Activated CD8-positive, alpha-beta memory T cell treated with anti-CD3 and anti-CD28 coated beads for 1 hour (primary cell): ENCODE measurements at places on chromosomes 3 and 15.

DNA sequence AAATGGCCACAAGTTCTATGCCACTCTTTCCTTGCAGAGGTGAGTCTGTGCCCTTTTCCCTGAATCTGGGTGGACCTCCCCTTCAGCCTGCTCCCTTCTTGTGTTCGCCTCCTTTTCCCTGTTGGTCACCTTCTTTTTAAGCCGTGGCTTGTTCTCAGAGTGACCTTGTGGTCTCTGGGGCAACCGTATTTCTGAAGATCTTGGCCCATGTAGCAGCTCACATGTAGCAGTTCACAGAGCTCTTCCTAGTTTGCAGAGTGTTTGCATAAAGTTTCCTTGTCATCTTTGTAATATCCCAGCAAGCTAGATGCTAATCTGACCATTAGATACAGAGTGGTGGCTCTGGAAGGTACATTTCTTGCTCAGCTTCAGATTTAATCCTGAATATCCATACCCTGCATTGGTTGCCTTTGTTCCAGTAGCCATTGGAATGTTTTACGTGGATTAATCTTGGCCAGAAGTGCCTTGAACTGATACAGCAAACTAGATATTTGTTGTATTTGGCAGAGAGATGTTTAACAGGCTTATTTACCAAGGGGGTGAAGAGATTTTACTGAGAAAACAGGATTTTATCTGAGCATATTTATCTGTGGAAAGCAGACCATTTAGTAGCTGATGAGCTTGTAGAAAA, 40.7 kb upstream of the BSN start:
- no peak for DNase-seq

DNA sequence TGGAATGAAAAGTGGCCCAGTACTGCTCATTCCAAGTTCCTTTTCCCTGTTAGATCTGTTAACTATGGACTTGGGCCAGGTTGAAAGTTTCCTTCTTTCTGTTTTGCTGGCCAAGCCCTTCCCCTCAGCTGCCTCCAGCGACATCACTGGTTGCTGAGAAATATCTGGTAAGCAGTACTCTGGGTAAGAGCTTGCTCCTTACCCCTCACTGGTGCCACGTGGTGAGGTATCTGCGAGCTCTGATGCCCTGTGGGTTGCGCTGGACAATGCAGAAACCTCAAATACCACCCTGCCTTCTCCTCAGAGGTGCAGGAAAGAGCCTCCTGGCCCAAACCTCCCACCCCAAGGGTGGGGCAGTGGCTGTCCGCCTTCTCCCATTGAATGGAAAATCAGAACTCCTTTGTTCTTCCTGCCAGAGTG, 42.9 kb upstream of the APH1B start:
- no peak for DNase-seq

- no peak for DNase-seq
Observed at GRCh38 chr3:127321371-127321770, 33.5 kb upstream of the PRR20G start.

GRCh38 chr15:83545804-83546511, 98.8 kb downstream of the SH3GL3 start:
- no peak for DNase-seq

- DNase-seq: no peak
Observed at GRCh38 chr3:55069950-55070349, 142.1 kb upstream of the LRTM1 start.

DNA sequence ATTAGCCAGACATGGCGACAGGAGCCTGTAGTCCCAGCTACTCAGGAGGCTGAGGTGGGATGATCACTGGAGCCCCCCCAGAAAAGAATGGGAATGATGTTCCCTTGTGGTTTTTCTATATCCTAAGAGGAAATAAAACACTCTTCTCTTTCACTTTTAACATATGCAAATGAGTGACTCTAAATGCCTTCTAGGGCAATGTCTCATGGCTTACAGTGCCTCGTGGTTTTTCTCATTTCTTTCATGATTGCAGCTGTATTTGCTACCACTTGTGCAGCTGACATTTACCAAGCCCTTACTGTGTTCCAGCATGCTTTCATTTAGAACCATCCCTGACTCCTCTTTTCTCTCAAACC, 26.4 kb downstream of the STOML1 start:
- no peak for DNase-seq
